Testis (tissue), 5 donors: ENCODE measurements at places on chromosomes 3 and 15. TPM values are rescaled to one million over a fixed set of nuclear protein-coding genes. Genes with fewer than 3 reads are reported as not detected.

- no peak overlapping the region for H3K27ac ChIP-seq
- H3K4me3 ChIP-seq: no peak overlapping the region
- H3K4me1 ChIP-seq: no peaks in the 10 kb centered on the region
- H3K27me3 ChIP-seq: no peaks in the 10 kb centered on the region
- DNase-seq: no peak
- no peaks in the 10 kb centered on the region for H3K36me3 ChIP-seq
Measured at GRCh38 chr3:133277813-133278212, 122.0 kb upstream of the BFSP2 start.

DNA sequence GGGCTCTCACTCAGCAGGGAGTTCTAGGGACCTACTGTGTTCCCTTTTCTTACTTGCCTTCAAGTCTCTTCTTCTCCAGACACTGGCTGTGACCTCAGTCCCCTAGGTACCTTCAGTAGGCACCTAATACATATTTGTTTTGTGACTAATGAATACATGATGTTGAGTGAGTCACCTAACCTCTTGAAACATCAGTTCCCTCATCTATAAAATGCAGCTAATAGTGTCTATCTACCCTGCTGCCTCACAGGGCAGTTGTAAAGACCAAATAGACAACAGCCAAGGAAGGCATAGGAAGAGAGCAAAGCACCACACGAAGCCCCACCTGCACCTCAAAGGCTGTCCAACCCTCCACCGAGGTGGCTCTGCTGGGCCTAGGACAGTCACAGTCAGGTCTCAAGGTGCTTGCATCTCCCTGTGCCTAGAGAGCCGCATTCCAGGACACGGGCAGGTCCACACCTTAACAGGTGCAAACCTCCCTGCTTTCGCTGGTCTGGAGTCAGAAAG is 29.1 kb downstream of the DAPK2 start:
- no peaks in the 10 kb centered on the region for H3K4me1 ChIP-seq
- H3K27ac ChIP-seq: no peak overlapping the region
- DNase-seq: no peak
- no peak overlapping the region for H3K4me3 ChIP-seq
- no peaks in the 10 kb centered on the region for H3K36me3 ChIP-seq

DNA sequence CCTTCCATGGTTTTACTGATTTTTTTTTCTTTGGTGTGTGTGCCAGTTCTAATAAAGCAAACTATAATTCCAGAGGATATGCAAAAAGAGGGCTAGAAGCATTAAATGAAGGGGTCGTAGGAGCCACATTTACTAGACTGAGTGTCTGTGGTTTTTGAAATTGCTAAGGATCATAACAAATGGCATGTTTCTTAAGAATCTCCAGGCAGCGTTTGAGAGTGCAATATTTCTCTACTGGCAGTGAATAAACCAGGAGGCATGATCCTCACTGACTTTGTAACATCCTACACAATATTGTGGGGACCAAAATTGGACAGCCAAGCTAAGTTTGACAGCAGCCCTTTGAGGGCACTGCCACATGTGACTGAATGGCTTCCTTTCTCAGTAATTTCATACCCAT is 115.9 kb upstream of the CCNL1 start:
- H3K4me3 ChIP-seq: no peak overlapping the region
- H3K4me1 ChIP-seq: no peaks in the 10 kb centered on the region
- no peak overlapping the region for H3K27ac ChIP-seq
- H3K27me3 ChIP-seq: no peaks in the 10 kb centered on the region

DNA sequence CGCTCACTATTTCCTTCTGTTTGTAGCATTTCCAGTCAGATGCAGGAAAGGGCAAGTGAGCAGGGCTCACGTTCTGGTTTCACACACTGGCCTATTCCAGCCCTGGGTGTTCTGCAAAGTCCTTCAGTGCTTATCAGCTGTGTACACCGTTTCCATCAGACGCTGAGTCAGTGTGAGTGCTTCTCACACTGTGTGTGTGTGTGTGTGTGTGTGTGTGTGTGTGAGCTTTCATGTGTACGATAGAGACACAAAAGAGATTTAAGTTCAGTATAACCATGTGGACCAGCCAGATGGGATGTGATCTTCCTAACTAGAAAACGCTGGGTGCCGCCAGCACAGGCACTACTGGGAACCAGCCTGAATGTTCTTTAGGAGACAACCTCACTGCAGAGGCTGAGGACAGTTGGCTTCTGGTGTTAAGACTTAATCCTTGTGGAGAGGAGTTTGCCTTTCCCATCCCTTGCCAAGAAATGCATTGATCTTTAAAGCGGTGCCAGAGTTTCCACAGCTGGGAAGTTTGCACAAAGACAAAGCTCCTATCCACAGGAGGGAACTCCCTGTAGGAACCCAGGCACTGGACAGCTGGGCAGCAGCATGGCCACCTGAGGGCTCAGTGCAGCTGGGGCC is 3.9 kb upstream of the CHSY1 start:
- peak; percentile 67 for DNase-seq
- H3K4me1 ChIP-seq: peaks cover 19% of the 10 kb centered on the region
- no peaks in the 10 kb centered on the region for H3K36me3 ChIP-seq

DNA sequence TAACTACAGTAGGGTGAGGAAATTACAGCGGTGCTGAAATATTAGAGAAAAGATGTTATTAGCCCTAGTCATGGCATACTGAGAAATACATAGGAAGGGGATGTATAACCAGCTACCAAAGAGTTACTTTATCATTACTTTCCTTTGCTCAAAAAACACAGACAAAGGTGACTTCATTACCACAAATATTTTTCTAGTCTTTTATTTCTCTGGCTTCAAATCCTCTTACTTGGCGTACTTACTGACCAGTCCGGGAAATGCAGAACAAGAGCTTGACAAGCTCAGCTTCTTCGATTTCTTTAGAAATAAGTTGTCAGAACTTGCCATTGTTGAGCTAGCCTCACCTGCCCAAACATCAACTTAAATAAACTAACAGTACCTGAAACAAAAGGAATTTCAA is 142.1 kb upstream of the TMCO5A start:
- no peaks in the 10 kb centered on the region for H3K4me1 ChIP-seq
- no peaks in the 10 kb centered on the region for H3K36me3 ChIP-seq
- no peaks in the 10 kb centered on the region for H3K27me3 ChIP-seq
- no peak overlapping the region for H3K4me3 ChIP-seq

DNA sequence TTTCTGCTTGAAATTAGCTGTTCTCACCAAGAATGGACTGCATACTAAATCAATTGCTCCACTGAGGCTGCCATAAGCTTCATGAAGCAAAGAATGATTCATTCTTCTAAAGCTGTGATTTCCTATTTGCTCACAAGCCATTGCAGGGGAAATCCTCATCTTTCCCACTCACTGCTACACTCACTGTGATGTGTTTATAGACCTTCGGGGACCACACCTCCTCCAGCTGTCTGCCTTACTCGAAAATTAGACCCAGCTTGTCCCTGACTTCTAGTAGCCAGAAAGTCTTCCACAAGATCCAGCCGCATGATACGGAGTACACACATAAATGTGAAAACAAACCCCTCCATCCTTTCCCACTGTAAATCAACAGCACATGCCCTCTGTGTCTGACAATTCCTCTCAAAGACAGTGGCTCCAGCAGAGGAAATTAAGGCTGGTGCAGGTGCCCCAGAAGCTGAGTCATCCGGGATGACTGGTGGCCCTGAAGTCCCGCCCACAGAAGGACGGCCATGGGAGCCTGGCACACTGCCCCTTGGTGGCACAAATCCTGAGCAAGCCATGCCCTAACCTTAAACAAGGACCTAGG is 172.0 kb downstream of the STT3B start:
- no peak overlapping the region for H3K4me3 ChIP-seq
- H3K4me1 ChIP-seq: peaks cover 13% of the 10 kb centered on the region
- no peaks in the 10 kb centered on the region for H3K36me3 ChIP-seq
- H3K27me3 ChIP-seq: no peaks in the 10 kb centered on the region

Gene SLC24A5
- total RNA-seq: not detected
